ENCODE measurements at places on chromosomes 11 and 22.

GRCh38 chr11:1570896-1571759 is 943 bp downstream of the DUSP8 start:
- peak; percentile 66 for DNase-seq

DNA sequence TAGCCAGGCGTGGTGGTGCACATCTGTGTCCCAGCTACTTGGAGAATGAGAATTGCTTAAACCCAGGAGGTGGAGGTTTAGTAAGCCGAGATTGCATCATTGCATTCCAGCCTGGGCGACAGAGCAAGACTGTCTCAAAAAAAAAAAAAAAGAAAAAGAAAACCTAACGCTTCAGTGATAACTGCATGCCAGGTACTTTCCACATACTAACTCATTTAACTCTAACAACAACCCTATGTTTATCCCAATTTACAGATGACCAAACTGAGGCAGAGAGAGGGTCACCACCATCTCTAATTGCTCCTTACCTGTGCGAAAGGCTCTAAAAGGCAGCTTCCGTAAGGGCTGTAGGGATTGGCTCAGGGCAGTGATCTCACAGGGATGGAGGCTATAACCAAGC is 11.6 kb downstream of the PISD start:
- DNase-seq, result no peak

- no peak for DNase-seq
These were observed 115.9 kb upstream of the SLC22A12 start for GRCh38 chr11:64475145-64475544.

- no peak for DNase-seq
These were observed 316.1 kb downstream of the TMEM135 start for GRCh38 chr11:87353771-87354345.

DNA sequence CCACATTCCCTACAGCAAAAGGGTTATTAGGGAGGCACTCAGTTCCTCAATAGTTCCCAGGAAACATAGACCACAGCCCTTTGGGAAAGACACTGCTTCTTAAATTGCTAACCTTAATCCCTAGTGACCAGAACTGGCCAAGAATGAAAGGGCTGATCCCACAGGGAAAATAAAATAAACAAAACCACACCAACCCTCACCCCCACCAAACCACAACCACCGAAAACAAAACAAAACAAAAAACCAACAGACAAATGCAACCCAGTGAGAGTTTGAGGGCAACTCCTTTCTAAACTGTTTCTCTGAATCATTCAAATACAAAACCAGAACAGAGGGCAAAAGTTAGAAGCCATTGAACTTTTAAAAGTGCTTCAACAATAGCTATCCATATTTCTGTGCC is 57.2 kb downstream of the NAV2 start:
- no peak for DNase-seq

DNA sequence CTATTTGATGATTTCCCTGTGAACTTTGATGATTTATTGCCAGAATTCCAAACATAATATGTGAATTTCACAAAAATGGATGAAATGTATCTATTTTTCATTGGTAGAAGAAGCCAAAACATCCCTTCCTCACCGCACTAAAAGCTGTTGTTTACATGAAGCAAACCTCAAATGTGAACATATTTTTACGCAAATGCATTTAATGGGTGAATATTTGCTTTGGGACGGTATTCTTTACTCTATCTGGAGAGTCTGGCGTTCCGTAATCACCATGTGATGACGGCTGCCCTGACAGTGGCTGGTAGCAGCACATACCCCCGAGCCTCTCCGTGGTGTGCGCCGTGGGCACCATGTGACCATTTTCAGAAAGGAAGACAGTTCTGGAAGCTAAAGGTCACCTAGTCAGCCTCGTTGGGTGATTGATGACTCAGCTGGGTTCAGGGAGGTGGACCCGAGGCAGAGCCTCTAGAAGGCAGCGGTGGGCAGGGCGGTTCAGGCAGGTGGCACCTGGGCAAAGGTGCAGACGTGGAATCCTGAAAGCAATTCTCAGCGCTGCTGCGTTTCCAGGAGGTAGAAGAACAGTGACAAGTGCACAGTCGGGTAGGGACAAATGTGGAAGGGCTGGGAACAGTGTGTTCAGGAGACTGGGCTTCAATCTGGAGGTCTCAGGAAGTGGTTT is 45.3 kb downstream of the PPARA start:
- DNase-seq, result no peak

GRCh38 chr11:115643549-115644270 is 139.5 kb upstream of the CADM1 start:
- no peak for DNase-seq

DNA sequence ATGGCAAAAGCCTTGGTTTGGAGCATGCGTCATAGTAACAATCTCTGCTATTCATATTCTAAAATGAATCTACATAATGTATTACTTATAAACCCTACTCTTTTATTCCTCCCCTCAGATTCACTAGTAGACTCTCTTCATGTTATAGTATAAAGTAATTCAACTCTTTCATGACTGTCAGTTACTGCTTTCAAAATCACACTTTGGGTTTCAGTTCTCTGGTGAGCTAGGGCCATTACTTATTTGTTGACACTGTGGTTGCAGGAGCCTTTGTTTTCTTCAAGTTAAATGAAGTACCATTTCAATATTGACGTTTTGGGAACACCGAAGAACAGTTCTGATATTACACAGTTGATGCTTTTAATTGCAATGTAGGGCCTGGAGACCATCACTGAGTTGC is 378.4 kb downstream of the DDX10 start:
- no peak for DNase-seq

DNA sequence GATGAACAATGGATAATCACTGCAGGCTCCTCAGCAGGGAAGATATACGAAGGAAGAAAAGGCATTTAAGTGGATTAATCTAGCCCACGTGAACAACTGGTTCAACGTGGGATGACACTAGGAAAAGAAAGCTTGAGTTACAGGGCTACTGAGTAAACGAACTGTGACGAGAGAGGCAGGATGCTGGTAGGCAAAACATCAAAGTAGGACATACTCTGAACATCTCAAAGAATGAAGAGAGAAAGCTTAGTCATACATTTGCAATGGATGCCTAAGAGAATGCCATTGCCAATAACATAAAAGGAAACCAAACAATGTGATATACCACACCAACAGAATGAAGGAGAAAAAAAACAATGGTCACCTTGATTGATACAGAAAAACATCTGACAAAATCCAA is 12.9 kb downstream of the USP28 start:
- no peak for DNase-seq

DNA sequence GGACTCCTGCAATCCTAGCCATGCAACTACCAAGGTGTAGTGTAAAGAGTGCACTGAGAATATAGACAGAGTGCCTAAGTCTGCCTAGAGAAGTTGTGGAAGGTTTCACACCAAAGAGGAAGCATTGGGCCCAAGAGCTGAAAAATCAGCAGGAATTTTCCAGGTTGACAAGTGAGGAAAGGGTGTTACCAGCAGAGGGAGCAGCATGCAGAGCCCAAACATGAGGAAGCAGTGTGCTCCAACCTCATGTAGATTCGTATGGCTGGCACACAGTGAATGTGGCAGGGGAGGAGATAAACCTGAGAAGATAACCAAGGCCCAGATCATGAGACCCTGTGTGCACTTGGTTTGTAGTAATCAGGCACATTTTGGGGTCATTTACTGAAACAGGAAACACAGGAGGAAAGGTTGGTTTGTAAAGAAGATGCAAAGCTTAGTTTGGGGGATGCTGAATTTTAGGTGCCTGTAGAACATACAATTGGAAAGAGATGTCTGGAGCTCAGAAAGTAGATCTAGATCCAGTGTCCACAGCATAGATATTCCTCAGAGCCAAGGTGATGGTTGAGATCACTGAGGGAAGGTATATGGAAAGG is 1.7 kb downstream of the HPX start:
- DNase-seq, result peak; percentile 73

GRCh38 chr11:6547177-6547576 is 50.1 kb downstream of the DNHD1 start:
- DNase-seq, result peak; percentile 29

DNA sequence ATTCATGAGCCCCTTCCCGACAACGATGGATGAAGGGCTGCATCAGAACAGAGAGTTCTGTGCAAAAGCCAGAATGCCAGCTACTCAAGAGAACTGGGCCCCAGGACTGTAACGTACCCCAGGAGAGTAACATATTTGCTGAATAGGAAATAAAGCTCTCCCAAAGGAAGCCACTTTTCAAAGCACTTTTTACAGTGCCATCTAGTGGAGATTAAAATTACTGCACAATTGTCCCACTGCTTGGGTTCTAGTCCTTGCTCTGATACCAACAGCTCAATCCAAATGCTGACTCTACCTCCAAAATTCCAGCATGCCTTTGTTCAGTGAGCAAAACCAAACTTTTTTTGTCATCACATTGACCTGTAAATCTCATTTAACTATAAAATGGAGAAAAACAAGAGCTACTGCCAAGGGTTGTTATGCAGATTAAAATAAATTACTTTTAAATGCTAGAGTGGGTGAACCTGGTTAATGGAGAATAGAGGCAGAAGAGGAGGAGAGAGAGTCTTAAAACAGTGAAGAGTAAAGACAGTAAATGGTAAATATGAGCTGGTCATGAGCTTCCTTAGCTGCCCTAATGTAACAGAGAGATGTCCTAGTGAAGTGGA is 87.6 kb upstream of the FSHB start:
- DNase-seq, result no peak

DNA sequence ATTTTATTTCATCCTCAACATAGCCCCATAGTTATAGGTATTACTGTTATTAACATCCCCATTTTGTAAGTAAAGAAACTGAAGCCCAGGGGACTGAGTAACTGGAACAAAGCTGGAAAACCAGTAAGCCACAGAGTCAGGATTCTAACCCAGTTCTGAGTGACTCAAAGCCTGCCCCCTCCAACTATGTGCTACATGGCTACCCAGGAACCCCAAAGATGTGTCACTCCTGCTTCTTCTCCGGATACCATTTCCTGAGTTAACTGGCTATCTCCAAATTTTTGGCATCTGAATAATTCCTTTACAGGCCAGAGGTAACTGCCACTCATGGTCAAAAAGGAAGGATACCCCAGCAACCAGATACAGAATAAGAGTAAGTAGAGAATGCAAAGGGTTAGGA is 43.6 kb downstream of the TENM4 start:
- no peak for DNase-seq

GRCh38 chr11:12460466-12460865 is 83.1 kb downstream of the PARVA start:
- DNase-seq, result no peak

DNA sequence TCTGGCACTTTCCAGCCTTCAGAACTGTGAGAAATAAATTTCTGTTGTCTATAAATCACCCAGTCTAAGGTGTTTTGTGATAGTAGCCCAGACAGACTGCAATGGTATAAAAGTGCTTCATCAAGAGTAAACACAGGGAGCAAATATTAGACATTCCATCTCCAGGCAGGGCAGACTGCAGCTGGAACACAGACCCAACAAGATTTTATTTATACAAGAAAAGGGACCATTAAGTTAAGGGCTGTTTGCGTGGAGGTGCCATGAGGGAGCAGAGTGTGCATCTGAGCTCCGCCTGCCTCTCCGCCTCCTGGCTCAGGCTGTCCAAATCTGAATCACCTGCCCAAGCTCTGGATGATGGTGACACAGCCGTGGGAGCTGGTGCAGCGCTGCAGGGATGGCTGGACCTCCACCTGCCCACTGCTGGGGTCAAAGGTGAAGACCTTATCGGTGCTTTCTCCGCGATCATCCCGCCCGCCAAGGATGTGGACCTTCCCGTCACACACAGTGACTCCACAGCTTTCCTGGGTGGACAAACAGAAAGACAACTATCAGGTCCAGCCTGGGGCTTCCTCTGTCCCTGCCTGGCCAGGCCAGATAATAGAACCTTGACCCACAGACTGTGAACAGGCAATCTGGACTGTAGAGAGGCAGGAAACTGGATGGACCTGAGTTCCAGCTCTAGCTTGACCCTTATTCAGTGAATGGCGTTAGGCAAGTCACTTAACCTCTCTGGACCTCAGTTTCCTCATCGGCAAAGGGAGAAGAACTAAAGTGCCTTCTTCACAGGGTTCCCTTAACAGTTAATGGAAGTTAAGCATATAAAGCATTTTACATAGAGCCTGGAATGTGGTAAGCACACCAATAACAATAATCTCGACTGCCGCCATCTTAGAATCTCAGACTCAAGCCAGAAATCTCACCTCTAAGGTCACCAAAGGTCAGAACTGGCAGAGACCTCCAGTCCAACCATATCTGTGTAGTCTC is 10.5 kb downstream of the KLHL35 start:
- no peak for DNase-seq

GRCh38 chr11:69878927-69879728 is 59.9 kb upstream of the FGF3 start:
- DNase-seq, result peak; percentile 46

DNA sequence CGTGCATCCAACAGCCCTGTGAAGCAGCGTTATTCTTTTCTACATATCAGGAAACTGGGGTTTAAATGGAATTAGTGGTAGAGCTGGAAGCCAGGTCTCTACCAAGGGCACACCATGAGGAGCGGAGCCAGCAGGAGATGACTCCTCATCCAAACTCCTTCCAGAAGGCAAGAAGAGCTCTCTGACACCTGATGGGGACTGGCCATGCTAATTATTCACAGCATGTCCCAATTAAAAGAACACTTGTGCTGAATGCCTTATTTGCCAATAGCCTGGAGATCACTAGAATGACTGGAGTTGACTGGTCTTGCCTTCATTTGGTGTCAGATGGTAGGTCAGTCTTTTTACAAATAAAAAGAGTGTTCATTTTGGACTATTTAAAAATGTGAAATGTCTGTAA is 32.9 kb upstream of the SLN start:
- no peak for DNase-seq

DNA sequence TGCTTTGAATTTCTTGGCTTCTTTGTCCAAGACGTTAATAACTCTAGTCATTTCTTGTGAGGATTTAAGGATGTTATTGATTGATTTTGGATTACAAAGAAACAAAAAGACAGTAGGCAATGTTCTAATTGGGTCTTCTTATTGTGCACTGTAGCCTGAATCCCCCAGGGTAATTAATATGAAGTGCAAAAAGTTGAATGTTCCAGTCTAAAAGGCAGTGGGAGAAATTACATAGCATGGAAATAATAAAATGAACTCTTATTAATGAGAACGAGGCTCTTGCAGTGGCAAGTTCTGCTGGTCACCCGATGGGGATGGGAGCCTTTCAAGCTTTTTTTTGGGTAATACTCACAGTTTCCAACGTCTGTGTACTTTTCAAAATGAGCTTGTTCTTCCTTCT is 45.6 kb downstream of the UBASH3B start:
- no peak for DNase-seq

GRCh38 chr11:71396548-71397123 is 51.6 kb downstream of the DHCR7 start:
- DNase-seq, result no peak
